ENCODE measurements at places on chromosomes 5 and 9. TPM values are rescaled to one million over a fixed set of nuclear protein-coding genes. Genes with fewer than 3 reads are reported as not detected.

DNA sequence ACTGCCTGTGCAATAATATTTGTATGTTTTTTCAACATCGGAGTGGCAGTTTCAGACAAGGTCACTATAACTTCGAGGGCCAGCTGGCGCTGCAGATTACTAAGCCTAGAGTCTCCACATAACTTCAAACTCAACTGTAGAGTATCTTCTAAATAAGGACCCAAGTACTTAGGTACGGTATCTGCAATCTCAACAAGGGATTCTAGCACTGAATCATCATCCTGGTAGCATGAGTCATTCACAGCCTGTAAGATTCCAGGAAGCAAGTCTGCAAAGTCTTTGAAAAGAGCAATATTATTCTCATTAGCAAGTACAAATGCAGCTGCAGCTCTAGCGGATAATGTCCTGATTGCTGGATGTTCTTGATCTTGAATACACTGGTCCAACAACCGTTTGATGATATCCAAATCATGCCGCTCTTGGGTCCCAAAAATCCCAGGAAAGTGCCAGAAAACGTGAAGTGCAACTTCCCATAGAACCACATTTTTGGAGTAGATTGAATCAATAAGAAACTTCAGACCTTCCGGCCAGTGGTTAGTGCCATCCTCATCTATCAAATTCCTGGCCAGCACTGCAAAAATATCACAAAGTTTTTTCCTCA lies 654 bp downstream of the RANBP6 start:
- peak; percentile 11 for DNase-seq

DNA sequence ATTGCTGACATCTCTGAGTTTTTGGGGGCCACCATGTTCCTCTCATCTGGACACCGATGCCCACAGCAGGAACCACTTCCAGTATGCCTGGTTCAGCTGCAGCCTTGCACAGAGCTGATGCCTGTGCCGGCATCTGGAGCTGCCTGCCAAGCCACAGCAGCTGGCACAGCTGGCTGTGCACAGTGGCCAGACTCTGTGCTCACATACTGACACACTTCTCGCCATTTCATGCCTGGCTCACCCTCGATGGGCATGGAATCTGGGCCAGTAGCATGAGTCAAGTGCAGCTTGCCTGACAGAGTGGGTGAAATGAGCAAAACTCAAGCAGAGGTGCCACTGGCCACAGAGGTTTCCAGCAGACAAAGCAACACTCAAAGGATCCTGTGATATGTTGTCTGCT lies 863.4 kb downstream of the DNAH5 start:
- no peak for DNase-seq

- DNase-seq = no peak
These were observed 23.8 kb downstream of the MACROH2A1 start for GRCh38 chr5:135375040-135375793.

DNA sequence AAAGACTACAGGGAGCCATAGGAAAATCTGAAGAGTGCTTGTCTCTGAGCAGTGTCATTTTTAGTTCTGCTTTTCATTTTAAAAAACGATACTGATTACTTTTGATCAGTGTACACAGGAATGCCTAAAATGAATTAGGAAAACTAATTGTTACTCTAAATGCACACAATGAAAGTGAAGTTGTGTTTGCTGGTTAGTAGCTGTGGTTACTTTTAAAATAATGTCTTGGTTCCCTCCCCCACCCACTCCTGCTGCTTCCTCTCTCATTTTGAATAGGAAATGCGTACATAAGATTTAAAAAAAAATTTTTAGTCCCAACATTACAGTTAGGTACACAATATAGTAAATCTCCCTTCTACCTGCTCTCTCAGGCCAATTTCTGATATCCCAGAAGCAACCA lies 47.5 kb upstream of the PLPP1 start:
- no peak for DNase-seq

- no peak for DNase-seq
These were observed 14.1 kb upstream of the GPR150 start for GRCh38 chr5:95605786-95606185.

LRRC70 gene
- 0.72 TPM for total RNA-seq

TRIP13 gene
- total RNA-seq = 2.5 TPM

AQP7 gene
- total RNA-seq = 4.5 TPM

Measured in adrenal gland (tissue), 19 donors.